ENCODE measurements at places on chromosomes 2 and 18.
A peak's percentile ranks its signal among the peaks of the same experiment; 100 is the strongest.

DNA sequence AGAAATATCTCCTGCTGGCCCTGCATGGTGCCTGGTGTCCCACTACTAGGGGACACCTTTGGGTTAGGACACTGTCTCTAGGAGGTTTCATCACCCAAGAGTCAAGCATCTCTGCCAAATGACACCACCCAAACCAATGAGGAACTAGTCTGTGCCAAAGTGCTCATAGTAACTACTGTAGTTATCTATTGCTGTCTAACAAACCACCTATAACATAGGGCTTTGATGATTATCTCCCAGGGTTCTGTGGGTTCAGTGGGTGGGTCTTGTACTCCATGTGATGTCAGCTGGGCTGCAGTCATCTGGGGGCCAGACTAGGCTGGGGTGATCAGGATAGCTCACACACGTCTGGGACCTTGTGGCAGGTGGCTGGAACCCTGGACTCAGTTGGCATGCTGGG lies 59.8 kb downstream of the EPAS1 start:
- no peak for DNase-seq

GRCh38 chr2:104840156-104840555 lies 13.8 kb upstream of the POU3F3 start:
- DNase-seq, result no peak

- no peak for DNase-seq
These were observed 79.1 kb upstream of the FMNL2 start for GRCh38 chr2:152255918-152256317.

GRCh38 chr2:23418056-23418455 lies 33.1 kb downstream of the KLHL29 start:
- DNase-seq, result no peak

DNA sequence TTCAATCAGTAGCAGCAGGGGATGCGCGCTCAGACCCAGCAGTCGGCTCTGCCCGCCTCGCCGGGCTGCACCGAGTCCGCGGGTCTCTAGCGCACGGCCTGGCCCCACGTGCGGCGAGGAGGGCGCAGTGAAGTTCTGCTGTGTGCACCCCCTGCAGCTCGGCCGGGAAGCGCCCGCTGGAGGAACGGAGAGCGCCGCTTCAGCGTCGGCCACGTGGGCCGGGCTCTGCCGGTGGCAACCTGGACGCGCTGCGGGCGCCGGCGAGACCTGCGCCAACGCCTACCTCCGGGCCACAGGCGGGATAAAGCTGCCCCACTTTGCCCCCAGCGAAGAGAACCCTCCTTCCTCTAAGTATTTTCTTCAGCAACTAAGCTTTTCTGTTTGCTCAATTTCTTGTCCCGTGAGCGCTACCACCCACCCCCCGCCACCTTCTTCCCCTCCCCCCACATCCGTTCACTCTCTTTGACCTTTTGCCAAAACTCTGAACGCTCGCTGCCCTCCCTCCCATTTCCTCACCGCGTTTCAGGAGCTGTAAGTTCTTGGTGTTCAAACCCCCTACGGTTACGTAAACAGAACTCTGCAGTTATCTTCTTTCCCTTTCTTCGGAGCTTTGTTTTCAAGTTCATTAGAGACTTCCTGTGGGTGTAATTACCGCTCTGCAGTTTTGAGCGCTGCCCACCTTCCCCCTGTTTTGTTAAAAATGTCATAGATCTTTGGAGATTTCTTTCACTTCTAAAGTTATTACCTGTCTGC lies 42.6 kb upstream of the EDAR start:
- DNase-seq, result peak; percentile 18

- DNase-seq, result no peak
These were observed 325.4 kb upstream of the FIGN start for GRCh38 chr2:164061129-164061746.

GRCh38 chr2:150138587-150138986 lies 348.9 kb downstream of the RND3 start:
- DNase-seq, result no peak

- DNase-seq, result no peak
These were observed 896.4 kb downstream of the TDRD15 start for GRCh38 chr2:22020091-22020742.

DNA sequence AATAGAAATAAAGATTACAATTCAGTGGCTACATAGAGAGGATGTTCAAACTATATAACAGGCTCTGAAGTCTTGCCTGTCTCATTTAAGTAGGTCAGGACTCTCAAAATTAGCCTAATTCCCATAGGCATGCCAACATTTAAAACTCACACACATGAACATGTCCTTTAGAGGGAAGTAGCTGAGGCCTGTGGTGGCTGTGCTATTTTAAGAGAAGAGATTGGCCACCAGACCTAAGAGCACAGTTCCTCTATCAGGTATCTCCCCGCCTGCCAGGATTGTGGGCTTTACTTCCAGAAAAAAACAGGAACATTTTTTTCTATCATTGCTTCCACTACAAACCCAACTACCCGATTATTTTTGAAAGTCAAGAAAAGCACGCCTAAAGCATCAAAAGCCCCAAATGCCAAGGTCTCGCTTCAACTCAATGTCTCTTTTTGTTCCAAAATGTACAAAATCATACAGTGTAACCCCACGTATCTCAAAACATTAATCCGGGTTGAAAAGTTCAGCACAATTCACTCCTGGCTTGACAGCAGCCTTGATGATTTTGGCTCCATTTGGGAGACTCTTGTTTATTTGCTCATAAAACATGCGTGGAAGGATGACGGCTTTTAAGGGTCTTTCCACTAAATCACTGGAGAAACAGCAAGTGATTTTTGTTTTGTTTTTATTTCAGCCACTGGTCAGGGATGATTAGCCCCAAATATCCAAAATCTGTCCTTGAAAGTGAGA lies 15.3 kb downstream of the FHL2 start:
- DNase-seq, result no peak

GRCh38 chr2:37602702-37603101 lies 68.7 kb downstream of the CDC42EP3 start:
- no peak for DNase-seq

GRCh38 chr2:69087912-69088240 lies 74.9 kb downstream of the ANTXR1 start:
- no peak for DNase-seq

- no peak for DNase-seq
These were observed 34.4 kb upstream of the PDIA6 start for GRCh38 chr2:10847008-10847407.

GRCh38 chr18:57270156-57270555 lies 82.2 kb upstream of the ST8SIA3 start:
- no peak for DNase-seq

DNA sequence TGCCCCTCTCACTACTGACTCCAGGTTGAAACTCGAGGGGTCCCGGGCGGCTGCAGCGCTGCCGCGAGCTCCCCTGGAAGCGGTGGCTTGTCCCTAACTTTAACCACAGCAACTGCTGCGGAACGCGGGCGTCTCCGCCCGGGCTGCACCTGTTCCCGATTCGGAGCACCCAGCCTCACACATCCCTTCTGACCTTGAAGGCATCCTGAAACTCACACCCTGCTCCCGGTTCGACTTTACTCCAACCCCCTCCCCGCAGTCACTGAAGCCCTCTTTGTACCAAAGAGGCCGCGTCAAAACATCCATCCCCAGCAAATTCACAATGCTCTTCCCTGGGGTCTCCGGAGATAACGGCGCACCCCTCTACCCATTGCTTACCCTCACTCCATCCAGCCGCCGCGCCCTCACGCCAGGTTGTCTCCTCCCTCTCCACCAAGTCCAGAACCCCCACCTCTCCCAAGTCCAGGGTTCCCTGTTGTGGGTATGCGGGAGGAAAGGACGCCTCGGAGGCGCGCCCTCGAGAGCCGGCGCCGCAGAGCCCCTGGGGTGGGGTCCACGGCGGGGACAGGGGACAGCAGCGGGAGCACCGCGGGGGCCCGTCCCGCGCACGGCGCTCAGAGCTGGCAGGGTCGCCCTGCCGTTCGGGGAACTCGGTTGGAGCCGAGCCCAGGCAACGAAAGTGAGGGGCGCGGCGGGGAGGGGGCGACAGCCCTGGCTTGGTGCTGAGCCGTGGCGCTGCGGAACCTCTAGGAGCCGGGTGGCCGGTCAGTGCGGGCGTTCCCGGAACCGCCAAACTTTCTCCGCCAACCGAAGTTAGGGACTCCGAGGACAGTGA lies 934 bp downstream of the MYO5B start:
- no peak for DNase-seq

DNA sequence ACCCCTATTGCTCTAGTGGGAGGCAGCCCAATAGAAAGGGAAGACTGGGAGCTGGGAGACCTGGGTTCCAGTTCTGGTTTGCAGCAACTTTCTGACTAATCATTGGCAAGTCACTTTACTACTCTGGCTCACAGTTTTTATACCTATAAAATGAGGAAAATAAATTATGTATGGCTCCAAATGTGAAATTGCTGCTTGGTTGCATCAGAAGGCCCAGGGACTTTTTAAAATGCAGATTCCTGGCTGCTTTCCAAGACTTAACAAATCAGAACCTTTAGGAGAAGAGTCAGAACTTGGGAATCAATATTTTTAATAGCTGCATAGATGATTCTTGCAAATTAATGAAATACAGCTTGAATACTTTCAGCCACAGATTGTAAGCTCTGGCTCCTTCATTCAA lies 943.9 kb downstream of the EPHA4 start:
- DNase-seq, result no peak

GRCh38 chr2:117470311-117471095 lies 344.0 kb upstream of the DDX18 start:
- DNase-seq, result no peak

GRCh38 chr18:37535968-37536367 lies 29.6 kb downstream of the CELF4 start:
- no peak for DNase-seq

GRCh38 chr18:49412679-49413078 lies 47.8 kb downstream of the DYM start:
- DNase-seq, result no peak

DNA sequence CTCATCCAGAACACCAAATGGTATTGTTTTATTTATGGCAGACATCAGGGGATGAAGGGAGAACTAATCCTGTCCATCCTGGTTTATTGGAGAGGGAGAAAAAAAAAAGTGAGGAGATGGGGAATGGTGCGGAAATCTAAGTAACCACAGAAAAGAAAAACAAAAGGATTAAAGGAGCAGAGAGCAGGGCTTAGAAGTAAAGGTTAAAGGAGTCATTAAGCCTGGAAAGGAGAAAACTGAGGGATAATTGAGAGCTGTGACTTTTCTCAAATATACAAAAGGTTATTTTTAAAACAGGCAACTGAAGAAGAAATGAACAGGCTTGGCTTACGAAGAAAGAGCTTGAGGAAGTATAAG lies 127.2 kb upstream of the PPP1CB start:
- no peak for DNase-seq

- no peak for DNase-seq
These were observed 50.4 kb upstream of the CTIF start for GRCh38 chr18:48488388-48488850.

DNA sequence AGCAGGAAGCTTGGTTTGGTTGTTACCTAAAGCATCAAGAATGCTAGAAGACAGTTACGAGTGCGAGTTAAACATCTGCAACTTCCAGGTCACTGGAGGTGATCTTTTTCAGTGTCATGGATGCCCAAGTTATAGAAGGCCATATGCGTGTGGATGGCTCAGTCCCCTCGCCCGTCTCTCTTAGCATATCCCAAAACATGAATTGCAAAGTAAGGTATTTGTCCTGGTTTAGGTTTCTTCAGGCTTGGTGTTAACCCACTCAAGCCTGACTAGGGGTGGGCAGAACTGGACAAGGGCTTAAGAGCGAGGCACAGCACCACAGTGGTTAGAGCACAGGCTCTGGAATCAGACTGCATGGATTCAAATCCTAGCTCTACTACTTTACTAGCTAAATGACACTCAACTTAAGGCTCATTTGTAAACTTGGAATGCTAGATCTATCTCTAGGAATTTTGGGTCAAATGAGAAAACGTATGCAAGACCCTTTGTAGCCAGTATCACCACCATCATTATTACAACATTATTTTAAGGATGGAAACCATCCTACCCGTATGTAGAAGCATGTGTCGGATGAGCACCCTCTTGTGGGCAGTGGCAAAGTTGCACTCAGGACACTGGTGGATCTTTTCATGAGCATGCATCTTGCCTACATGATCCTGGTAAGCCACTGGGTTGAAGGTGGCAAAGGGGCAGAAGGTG lies 11.2 kb downstream of the ZNF142 start:
- no peak for DNase-seq

GRCh38 chr2:206379886-206380285 lies 63.4 kb upstream of the ADAM23 start:
- no peak for DNase-seq

DNA sequence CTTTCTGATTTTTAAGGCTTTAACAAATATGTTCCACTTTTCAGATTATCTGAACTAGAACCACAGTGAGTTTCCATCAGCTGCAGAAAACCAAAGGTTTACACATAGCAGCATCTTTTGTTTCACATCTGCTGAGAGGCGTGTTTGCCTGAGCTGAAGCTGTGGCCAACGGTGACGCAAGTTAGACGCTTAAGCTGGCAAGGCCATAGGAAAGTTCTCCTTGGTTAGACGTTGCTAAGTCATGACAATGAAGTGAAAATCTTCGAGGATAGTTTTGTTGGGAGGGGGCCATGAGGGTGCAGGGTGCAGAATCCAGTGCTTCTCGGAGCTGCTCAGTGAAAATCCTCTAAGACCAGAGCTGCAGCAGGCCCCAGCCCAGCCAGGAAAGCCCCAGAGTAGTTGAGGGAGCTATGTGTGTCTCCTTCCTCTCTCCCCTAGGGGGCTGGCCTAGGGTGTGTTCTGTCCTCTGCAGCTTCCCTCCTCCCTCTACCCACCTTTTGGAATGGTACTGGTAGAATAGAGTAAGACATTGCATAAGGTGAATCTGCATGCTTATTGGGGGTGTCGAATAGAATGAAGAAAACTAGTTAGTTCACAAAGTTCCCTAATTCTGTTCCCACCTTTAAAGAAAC lies 105.4 kb downstream of the FHOD3 start:
- no peak for DNase-seq

- no peak for DNase-seq
These were observed 86.9 kb upstream of the ARL5A start for GRCh38 chr2:151914989-151915628.

DNA sequence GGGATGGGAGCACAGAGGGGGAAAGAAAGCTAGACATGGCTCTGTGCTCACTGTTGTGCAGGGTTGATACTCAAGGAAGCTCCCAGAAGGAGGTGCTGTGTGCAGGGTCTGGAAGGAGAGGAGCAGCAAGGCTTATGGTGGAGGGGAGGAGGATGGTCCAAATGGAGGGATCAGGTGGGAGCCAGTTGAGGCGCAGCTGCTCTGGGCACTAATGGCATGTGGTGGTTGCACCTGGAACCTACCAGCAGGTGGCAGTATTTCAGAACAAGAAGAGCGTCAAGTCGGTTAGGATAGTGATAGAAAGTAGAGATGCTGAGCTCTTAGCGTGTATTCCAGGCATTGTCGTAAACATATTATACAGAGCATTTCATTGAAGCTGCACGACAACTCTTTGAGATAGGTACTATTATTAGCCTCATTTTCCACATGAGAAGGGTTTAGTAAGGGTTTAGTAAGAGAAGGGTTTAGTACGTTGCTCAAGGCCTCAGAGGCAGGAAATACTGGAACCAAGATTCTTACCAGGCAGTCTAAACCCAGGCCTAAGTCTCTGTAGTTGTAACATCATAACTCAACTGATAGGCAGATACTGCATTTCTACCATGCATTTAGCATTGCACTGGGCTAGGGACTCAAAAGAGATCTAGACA lies 223.7 kb downstream of the CYP26B1 start:
- DNase-seq, result no peak

Measured in stimulated activated CD8-positive, alpha-beta memory T cell treated with anti-CD3 and anti-CD28 coated beads, Interleukin-15, amount 100 ng/mL, for 24 hours (primary cell).